ENCODE measurements at places on chromosomes 4 and X.

DNA sequence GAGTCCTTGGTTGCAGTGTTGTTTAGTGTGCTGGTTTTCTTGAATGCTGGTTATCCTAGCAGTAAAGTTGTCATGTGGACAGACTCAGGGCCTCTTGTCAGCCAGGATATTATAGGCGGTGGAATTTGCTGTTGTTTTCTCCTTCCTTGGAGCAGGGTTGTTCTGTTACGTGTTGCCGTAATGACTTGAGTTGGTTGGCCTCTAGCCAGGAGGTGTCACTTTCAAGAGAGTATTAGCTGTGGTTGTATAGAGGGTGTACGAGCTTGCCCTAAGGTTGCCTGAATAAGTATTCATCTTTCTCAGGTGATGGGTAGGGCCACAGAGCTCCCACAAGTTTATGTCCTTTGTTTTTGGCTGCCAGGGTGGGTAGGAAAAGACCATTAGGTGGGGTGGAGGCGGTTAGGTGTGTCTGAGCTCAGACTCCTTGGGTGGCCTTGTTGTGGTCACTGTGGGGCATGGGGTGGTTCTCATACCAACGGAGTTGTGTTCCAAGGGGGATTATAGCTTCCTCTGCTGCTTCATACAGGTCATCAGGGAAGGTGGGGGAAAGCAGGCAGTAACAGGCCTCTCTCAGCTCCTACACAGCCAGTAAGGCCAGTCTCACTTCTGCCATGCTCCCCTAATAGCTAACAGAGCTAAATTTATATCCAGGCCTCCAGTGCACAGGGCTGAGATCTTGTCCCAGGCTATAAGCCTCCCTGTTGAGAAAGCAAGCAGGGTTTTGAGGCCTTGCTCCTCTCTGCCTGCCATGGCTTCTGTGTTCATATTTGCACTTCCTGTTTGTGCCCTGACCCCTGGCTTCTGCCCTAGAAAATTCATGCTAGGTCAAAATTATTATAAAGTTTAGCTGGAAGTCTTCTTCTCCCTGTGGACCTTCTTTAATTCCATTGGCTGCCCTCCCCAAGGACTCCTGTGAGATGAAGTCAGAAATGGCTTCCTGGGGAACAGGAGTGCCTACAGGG lies 594.7 kb downstream of the RAPGEF2 start:
- DNase-seq = no peak

DNA sequence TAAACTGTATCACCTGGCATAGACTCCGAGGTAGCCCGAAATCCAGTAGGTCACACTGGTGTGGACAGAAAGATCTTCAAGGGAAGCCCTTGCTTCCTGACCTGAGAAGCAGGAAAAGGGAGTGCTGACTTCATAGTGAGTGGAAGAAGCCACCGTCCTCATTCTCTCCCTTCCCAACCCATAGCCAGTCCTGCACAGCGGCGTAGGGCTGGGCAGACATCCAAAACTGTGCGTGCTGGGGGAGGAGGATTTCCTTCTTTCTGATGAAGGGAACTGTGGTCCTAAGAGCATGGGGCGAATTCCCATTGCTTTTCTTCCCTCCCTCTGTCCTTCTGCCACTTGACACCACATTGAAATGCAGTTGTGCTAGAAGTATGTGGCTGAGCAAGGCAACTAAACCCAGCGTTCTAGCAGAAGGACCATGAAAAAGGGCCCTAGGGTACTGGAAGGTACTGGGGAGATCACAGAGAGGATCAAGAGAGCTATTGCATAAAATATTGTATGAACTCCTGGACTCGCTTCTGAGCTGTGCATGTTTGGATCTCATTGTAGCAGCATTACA lies 66.9 kb downstream of the STOX2 start:
- no peak for DNase-seq

DNA sequence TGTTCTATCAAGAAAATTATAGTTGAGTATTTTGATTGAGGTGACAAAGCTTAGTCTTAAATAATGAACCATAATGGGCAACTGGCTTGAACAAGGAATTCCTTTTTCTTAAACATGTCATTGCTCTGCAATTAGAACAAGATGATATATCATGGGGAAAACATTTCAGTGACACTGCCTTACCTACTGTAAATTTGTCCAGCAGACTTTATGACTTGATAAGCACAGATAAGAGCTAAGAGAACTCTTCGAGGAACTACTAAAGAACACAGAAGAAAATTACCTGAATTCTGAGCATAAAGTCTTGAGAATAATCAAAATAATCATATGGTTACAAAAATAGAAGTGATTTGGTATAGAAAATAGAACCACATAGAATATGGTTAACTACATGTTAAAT lies 257.8 kb downstream of the PDHA2 start:
- DNase-seq = no peak

GRCh38 chrX:9785254-9785943 lies 830 bp upstream of the SHROOM2 start:
- DNase-seq = no peak

- no peak for DNase-seq
These were observed 39.1 kb downstream of the NHS start for GRCh38 chrX:17414027-17414658.

DNA sequence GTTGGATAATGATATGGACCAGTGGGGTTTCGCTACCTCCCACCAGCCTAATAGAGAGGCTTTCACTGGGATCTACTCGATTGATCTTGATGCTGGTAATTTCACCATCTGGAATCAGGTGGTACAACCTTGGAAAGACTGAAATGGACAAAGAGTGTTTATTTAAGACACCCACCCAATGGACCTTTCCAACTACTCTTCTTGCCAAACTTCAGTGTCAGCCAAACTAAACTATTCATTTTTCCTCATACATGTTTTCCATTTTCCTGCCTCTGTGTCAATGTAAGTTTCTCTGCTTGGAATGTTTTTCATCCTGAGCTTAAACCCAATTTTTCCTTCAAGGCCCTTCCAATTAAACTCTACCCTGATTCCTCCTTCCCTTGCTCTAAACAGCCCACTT lies 92.6 kb downstream of the LNX1 start:
- no peak for DNase-seq

DNA sequence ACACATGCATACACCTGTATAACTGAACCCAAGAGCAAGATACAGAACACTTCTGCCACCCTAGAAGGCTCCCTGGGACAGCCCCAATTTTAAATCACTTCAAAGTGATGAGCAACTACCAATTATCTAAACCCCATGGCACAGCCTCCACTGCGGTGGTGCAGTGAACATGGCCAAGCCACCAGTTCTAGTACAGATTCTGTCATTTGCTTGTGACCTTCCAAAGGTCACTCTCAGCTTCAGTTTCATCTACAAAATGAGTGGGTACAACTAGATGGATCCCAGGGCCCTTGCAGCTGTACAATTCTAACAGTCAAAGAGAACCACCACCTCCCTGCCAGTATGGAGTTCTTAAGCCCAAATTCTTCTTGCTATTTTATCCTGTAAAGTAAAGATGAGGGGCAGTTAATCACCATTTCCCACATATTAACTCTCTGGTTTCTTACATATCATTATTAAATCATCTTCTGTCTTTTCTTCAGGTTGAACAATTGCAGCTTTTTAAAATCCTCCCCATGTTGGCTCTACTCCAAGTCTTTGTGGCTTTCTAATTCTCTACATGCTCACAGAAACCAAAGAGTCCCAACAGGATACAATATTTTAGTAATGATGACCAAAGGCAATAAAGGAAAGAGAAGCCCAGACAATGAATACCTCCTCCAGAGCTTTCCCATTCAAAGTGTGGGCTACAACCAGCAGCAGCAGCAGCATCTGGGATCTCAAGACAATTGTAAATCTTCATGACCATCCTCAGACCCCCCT lies 39.0 kb upstream of the GPM6B start:
- no peak for DNase-seq

DNA sequence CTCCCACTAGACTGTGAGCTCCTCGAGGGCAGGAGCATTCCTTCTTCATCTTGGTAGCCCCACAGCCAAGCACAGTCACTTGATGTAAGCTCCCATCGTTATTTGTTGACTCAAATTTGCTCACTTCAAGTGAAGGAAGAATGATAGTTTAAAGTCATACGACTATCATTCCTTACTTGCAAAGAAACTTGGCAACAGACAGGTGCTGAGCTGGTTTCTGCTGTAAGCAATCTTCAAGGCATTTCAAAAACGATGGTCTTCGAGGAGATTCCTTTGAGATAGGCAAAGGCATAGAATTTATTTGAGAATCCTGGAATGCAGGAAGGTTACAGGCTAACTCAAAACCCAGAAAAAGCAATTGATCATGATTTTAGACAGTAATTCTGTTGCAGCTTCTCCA lies 64.8 kb downstream of the QDPR start:
- no peak for DNase-seq

DNA sequence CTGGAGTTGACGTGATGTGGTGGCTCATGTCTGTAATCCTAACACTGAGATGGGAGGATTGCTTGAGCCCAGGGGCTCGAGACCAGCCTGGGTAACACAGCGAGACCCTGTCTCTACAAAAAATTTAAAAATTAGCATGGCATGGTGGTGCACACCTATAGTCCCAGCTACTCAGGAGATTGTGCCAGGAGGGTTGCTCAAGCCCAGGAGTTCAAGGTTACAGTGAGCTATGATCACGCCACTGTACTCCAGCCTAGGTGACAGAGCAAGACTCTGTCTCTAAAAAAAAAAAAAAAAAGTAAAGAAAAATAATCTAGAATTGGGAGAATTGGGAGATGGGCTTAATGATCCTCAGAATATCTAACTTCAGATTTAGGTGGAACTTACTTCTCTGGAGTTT lies 51.1 kb downstream of the MSN start:
- no peak for DNase-seq

GRCh38 chr4:63757929-63758328 lies 651.3 kb downstream of the TECRL start:
- no peak for DNase-seq

DNA sequence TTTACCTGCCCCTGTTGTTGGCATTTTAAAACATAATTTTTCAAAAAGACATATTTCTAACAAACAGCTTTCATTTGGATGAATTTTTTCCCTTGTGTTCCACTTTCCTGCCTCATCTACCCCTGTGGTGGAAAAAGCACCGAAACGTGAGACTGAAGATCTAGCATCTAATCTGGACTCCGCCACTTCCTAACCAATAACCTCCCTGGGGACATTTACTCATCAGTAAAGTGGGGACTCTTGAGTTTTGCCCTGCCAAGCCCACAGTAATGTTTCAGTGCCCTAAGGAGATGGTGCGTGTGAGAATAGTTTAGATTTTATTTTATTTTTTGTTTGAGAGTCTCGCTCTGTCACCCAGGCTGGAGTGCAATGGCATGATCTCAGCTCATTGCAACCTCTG lies 56.7 kb downstream of the ADGRG2 start:
- no peak for DNase-seq

- DNase-seq = no peak
These were observed 26.2 kb upstream of the GPR173 start for GRCh38 chrX:53022381-53022780.

- DNase-seq = no peak
These were observed 71.8 kb downstream of the IL21 start for GRCh38 chr4:122548886-122549630.

DNA sequence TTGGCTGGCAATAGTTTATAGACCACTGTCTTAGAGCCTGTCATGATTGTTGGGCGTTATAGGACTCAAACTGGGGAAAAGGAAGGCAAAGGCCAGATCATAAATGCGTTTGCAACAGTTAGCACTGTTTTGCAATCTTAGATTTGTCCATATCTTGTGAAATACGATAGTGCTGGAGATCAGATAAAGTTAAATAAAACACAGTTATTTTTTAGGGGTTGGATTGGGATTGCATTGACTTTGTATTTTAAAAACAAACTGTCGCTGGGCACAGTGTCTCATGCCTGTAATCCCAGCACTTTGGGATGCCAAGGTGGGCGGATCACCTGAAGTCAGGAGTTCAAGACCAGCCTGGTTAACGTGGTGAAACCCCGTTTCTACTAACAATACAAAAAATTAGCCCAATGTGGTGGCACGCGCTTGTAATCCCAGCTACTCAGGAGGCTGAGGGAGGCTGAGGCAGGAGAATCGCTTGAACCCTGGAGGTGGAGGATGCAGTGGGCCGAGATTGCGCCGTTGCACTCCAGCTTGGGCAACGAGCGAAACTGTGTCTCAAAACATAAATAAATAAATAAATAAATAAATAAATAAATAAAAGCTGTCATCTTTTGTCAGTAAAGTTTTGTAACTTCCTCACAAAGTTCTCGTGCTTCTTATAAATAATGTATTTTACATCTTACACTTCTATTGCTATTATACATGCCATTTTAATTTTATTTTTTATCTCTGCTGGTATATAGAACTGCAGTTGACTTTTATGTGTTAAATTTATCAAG lies 117.2 kb downstream of the KDM6A start:
- DNase-seq = no peak

DNA sequence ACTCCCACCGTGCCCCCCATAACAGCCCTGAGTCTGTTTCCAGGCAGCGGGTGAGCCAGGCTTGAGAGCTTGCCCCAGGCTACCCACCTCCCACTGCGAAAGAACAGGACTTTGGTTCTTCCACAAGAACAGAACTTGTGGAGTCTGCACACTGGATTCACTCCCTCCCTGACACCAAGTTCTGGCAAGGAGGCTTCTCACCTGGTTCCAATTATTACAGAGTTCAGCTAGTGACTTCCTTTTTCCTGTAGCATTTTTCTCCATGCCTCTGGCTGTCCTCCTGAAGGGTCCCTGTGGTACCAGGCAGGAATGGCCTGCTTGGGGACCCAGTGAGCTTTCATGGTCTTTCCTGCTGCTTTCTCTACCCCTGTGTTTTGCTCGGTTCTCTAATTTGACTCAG lies 208.6 kb upstream of the SFRP2 start:
- no peak for DNase-seq

- no peak for DNase-seq
These were observed 56.7 kb upstream of the ADGRL3 start for GRCh38 chr4:61143461-61143860.

GRCh38 chr4:153160821-153161220 lies 43.4 kb upstream of the TRIM2 start:
- no peak for DNase-seq

GRCh38 chrX:107979534-107979933 lies 2.6 kb downstream of the TEX13B start:
- DNase-seq = no peak

Measured in memory B cell (primary cell).